Epithelial cell of esophagus (primary cell): ENCODE measurements at places on chromosomes 1 and 21.

- no peak for DNase-seq
Observed at GRCh38 chr1:181514298-181515290, 31.3 kb downstream of the CACNA1E start.

DNA sequence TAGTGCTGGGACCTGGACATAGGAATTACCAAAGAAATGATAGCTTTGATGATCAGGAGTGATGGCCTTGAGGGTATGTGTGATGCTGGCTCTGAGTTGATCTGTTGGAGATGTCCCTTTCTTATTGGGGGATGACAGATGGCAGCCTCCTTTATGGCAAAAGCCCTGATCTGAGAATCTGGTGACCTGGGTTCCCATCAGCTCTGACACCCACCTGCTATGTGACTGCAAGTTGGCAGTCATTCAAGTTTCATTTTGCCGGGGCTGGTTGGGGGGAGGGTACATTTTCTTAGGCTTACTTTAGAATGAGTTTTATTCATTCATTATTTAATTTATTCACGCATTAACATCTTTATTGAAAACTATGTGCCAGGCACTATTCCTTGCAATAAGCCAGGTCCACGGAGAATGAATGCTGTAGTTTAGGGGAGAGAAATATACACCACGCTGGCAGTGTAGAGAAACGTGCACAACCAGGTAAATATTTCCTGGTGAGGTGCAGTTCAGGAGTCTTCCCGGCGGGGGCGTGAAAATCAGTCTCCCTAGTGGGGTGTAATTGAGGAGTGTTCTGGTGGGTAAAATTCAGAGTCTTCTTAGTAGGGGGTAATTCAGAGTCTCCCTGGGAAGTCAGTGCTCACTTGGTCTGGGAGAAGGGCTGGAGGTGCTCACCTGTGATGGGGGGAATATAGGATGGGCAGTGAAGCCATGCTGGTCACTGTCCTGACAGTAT is 401.3 kb downstream of the CAMTA1 start:
- DNase-seq, result no peak

DNA sequence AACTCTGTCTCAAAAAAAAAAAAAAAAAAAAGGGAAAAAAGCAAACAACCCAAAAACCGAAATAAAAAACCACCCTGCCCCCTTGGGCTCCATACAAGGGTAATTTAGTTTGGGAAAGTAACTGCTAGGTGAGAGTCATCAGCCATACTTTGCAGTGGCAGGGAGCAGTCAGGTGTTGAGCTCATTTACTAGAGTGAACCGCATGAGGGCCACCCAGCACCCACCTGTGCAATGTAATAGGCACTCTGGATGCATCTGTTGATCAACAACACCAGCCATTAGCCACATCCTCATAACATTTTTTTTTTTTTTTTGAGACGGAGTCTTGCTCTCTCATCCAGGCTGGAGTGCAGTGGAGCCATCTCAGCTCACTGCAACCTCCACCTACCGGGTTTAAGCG is 9.1 kb downstream of the INAVA start:
- DNase-seq, result no peak

- DNase-seq, result no peak
Observed at GRCh38 chr1:178092878-178093493, 918 bp upstream of the RASAL2 start.

DNA sequence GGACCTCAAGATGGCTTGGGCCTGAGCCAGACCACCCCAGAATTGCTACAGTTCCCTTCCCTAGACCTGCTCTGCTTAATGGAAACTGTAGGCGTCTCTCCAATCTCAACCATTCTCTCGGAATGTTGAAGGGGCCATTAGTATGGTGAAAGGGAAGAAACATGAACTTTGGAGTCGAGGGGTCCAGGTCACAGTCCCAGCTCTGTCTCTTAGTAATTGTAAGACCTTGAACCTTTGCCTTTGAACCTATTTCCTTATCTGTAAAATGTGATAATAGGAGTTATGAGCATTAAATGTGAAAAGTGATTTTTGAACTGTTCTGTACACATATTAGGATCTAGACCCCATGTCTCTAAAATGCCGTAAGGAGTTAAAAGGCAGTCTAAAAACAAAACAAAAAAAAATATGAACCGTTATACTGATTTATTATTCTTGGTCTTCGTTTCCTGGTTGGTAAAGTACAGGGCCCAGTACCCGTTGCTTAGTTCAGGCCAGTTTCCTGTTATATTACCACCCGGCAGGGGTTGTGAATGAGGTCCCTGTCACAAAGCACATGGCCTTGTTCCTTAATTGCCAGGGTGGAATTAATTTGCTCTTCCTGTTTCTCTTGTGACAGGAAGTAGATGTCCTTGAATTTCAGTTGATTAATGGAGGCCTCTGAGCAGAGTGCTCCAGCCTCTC is 42.3 kb downstream of the TCEANC2 start:
- no peak for DNase-seq

DNA sequence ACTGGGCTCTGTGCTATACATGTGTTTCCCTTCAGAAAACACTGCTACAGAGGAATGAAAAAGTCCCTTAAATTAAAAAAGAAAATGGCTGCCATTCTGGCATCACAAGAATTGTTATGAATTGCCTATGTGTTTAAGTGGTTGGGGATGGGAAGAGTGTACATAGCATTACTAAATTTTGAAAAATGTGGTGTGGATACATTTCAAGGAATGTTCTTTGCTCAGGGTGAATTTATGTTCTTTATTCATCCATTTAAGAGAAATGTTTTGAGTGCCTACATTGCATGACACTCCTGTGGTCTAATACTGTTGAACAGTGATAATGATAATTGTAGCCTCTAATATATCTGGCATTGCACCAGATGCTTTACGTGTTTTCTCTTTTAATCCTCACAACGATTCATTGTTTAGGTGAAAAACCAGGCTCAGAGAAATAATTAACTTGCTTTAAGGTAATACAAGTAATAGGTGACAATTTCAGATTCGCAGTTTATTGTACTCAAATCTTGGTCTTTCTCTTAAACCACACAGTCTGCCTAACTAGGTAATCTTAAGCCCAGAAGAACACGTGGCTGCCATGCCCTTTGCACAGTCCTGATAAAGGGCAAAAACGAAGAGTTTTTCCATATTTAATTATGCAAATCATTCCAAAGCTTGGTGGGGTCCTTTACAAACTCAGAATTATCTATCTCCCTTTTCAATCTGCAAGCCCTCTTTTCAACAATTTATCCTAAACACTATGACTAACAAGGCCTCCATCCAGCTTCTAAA is 31.5 kb downstream of the DPT start:
- DNase-seq, result no peak

GRCh38 chr1:202038688-202039346 is 28.4 kb downstream of the ELF3 start:
- no peak for DNase-seq

GRCh38 chr1:198480876-198481275 is 59.6 kb downstream of the ATP6V1G3 start:
- DNase-seq, result no peak

- no peak for DNase-seq
Observed at GRCh38 chr21:45325206-45326168, 37.8 kb upstream of the POFUT2 start.

DNA sequence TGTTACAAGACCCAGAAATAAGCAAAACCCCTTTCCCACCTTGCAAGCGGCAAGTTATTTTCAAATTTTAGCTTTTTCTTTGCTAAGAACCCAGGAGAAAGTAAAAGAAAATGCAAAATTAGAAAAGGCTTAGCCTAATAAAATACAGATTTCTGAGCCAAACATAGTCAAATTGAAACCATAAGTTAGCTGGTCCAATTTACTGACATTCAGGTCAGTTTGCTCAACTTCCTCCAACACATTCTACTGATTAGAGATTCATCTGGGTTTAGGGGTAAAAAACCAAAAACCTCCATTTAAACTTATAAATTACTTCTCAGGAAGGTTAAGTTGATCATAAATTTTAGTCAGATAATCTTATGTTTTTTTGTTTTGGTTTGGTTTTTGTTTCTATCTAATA is 701.8 kb upstream of the CXADR start:
- DNase-seq, result no peak

DNA sequence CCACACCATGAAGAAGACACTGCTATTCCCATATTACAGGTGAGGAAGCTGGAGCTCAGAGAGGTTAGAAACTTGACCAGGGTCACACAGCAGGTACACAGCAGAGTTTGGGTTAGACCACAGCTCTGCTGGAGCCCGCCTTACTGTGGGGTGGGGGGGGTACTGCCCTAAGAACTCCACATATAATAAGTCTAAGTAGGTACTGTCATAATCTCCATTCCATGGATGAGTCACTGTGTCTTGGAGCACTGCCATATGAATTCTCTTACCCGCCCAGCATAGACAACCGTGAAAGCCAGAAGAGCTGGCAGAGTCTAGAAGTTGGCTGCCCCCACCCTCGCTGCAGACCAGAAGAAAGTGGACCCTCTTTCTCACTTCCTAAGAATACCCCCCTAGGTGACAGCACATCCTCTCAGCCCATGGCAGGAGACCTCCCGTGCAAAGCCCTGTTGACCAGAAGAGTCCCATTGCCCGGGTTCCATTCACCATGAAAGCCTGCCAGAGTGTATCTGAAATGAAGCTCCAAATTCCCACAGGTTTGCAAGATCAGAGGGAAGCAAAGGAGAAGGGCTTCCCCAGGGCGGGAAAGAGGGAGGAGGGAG is 5.2 kb upstream of the PLA2G2D start:
- peak; percentile 88 for DNase-seq

- no peak for DNase-seq
Observed at GRCh38 chr1:224718470-224719053, 102.4 kb downstream of the CNIH3 start.

GRCh38 chr1:205351984-205352713 is 4.6 kb downstream of the KLHDC8A start:
- peak; percentile 76 for DNase-seq

GRCh38 chr1:235838021-235838420 is 28.7 kb downstream of the LYST start:
- DNase-seq, result no peak

- DNase-seq, result no peak
Observed at GRCh38 chr21:33355996-33356395, 31.2 kb downstream of the IFNAR1 start.

GRCh38 chr1:247474367-247474766 is 16.5 kb upstream of the OR2B11 start:
- no peak for DNase-seq

- no peak for DNase-seq
Observed at GRCh38 chr1:24481843-24482610, 20.6 kb upstream of the RCAN3 start.

- DNase-seq, result no peak
Observed at GRCh38 chr1:105874621-105875020, 1181.9 kb upstream of the PRMT6 start.

DNA sequence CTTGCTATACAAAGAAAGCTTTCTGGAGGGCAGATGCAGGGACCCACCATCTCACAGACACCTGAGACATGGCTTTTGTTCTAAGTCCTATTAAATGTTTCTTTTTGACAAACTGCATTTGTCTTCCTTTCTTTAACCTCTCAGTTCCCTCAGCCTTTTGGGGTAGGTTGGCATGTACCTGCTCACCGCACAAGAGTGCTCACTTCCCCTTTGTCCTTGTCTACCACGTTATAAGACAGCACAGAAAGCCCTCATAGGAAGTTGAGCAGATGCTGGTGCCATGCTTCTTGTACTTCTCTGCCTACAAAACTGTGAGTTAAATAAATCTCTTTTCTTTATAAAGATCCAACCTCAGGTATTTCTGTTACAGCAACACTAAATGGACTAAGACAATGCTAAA is 31.9 kb upstream of the RGS21 start:
- DNase-seq, result no peak

- DNase-seq, result peak; percentile 76
Observed at GRCh38 chr1:200139661-200140250, 112.2 kb downstream of the NR5A2 start.

DNA sequence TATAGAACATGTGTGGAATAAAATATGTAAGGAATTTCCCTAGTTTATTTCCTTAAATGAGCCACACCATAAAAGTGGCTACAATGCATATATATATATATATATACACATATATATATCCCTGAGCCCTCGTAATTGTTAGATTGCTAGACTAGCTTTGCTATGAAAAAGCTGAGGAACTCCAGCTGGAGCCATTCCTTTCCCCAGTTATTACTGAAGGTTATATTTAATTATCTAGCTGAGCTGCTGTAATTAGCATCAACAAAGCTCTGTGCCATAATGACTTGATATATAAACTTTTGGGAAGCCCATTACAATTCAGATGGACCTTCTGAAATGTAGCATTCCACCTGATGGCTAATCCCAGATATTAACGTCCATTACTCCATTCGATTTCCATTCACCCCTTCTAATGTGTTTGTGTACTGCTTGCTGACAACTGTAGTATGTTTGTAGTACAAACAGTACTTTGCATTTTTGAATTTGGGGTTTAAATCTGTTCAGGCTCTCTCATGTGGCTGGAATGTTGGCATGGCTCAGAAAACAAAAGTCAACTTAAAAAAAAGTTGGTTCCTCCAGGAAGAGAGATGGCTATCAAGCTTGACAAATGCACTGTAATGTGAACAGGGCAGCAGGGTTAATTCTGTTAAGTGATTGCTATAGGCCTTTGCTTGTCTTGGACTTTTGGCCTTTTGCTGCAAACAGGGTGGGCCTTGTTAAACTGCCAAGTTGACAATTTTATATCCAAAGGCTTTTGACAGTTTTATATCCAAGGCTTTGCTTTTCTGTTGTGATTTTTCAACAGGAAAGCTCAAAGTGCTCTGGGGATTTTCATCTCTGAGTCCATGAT is 170.0 kb downstream of the LTN1 start:
- DNase-seq, result no peak

- no peak for DNase-seq
Observed at GRCh38 chr1:186812570-186812969, 16.2 kb upstream of the PLA2G4A start.

GRCh38 chr1:1221887-1222574 is 8.1 kb upstream of the TNFRSF4 start:
- no peak for DNase-seq

DNA sequence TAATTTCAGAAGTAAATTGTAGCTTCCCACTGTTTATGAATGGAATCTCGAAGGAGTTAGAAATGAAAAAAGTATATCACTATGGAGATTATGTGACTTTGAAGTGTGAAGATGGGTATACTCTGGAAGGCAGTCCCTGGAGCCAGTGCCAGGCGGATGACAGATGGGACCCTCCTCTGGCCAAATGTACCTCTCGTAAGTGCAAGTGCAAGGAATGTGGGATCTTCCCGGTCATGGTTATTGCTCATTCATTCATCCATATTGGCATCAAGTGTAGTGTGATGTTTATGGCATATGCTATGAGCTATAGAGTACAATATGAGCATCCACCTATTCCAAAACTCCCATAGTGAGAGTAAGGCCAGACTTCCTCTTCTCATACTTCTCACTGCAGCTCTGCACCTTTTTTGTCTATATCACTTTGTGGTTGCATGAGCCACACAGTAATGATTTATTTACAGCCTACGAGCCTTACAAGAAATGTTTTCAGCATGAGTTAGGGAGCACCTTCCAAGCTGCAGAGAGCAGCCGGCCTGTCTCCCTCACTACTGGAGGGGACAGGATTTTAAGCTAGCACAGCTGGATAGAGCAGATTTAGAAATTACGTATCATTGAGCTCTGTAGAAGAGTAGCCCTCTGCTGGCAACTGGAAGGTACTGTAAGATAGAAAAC is 24.9 kb upstream of the CR1L start:
- DNase-seq, result peak; percentile 57

GRCh38 chr1:154714052-154714623 is 106.2 kb upstream of the ADAR start:
- DNase-seq, result no peak
